Hindlimb muscle (tissue), 1 donor: ENCODE measurements at places on chromosomes 5 and 9.

DNA sequence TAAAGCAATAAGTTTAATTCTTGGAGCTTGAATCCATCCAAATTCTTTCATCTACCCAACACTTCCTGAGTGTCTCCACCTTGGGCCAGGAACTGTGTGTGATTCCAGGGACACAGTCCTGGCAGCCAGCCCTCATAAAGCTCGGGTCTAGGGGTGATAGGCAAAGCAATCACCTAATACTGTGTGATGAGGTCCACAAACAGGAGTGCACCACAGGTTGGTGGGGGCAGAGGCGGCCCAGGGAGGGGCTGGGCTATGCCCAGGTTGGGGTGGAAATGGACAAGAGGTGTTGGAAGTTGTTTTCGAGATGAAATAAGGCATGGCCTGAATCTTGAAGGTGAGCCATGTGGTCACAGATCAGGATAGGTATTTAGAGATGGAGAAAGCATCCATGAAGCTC is 133.9 kb upstream of the PTCH1 start:
- no peak for DNase-seq

- DNase-seq: no peak
Measured at GRCh38 chr5:57488215-57488955, 5.8 kb upstream of the ACTBL2 start.

DNA sequence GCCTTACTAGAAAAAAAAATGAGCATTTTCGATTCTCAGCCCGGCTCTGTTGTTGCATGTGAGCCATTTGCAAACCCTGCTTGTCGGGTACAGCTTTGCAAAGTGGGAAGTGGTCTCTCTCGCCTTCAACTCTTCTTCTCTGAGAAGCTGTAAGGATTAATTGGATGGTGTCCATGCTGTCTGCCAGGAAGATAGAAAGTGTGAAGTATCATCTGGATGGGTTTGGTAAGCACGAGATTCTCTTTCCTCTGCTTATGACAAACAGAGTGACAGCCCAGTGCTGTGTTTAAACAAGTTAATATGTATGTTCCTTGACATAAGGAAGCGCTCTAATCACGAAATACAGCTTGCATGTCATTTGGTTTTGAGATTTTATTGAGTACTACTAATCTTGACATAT is 109.1 kb upstream of the SPATA31D4 start:
- no peak for DNase-seq

- no peak for DNase-seq
Measured at GRCh38 chr5:109693535-109694400, 4.0 kb downstream of the MAN2A1 start.

- DNase-seq: no peak
Measured at GRCh38 chr5:134103397-134103796, 11.1 kb upstream of the TCF7 start.

DNA sequence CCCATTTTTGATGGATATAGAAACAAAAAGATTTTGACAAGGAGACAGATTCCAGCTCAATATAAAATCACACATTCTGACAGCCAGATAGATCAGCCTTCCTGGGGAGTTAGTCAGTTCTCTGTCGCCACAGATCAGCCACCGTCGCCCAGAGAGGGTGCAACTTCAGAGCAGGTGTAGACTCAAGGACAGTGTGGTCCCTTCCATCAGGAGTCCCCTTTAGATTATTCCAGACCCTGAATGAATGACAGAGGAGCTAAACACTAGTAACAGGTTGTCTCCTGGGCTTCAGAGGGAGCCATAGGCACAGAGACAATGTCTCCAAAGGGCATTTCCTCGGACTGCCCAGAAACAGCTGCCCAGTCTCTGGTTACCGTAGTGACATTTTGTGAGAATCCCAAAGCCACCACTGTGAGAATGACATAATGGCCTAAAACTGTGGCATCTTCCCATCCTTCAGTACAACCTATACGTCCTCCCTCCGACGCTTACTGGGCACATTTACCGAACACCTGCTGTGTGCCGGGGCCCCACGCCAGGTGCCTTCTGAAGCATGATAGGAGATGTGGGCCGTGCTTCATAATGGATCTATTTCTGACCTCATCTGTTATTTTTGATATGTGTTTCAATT is 47.4 kb upstream of the SLC2A8 start:
- DNase-seq: no peak

DNA sequence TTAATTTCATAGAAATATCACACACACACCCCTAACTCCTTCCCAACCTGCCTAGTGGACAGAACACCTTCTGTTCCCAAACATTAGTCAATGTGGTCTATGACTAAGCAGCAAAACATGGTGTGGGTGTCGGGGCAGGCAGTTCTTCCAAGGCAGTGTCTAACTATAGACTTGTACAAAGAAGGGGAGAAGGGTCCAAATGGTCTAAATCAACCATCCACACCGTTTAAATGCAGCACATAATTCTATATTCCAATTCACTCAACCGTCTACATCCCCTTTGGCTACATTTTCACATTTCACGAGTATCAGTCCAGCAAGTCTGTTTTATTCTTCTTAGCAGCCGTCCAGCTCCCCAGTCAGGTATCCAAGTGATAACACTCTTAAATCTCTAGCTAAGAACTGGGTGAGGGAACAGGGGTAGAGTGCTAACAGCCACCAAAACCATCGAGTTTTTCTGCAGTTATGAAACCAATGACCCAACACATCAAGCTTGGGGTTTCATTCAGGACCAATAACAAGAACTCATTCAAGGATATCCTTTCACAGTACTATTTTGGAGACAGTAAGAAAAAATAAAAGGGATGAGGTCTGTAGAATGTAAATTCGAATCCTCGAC is 3.3 kb downstream of the ZNF608 start:
- DNase-seq: no peak

DNA sequence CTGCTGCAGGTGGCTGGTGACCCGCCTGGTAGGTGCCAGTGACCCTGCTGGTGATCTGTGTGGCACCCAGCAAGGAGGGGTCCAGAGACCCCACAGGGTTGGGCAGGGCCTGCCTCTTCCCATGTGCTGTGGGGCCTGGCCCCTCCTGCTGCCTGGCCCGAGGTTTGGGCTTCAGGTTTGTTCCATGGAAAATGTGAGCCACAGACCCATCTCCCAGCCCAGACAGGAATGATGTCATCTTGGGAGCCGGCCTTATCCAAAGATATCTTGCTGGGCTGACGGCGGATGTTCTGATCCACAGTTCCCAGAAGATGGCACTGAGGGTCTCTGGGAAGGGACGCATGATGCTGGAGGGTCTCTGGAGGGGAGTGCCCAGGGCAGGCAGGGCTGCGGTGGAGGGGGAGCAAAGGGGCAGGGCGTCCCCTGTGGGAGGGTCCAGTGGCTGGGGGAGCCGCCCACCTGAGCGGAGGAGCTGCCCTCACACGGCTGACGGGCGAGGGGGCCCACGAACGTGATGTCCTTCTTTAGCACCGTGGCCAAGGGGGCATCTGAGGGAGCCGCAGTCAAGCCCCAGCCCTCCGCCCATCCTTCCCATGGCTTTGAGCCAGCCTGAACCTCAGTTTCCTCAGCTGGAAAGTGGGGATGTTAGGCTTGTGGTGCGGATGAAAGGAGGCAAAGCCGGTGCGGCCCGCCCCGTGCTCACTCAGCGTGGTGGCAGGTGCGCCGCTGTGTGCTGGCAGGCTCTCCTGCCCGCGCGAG is 68.1 kb downstream of the COL5A1 start:
- peak; percentile 89 for DNase-seq

GRCh38 chr5:159990506-159990905 is 18.4 kb upstream of the TTC1 start:
- no peak for DNase-seq

GRCh38 chr9:129936222-129936621 is 101.0 kb downstream of the USP20 start:
- DNase-seq: no peak

DNA sequence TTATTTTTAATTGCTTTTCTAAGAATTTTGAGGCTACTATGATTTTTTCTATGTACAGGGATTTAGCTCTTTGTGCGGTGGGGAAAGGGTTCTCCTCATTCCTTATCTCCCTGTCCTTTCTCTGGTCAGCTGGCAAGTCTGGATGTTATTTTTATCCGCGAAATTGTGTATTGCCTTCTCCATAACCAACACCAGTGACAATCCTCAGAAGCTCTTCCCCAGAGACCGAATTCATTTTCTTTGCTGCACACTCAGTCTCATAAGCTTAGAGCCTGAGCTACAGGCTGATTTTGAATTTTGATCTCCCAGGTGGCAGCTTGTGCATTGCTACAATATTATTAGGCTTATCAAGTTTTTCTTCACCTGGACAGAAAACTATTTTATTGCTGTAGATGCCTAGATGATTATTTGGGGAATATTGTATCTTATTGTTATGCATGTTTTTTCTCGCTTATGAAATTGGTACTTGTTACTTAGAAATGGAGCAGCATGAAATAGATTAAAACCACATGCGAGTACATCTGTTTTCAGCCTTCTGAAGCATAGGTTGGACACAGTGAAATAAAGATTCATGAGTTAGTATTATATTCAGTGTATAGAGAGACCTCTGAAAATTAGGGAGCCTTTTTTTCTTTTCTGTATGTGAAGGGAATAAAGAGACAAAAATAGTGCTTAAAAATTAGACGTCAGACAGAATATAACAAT is 27.3 kb downstream of the CPEB4 start:
- DNase-seq: no peak

- no peak for DNase-seq
Measured at GRCh38 chr5:2861605-2862004, 110.1 kb upstream of the IRX2 start.
